ENCODE measurements at places on chromosomes 3 and 15. TPM values are rescaled to one million over a fixed set of nuclear protein-coding genes. Genes with fewer than 3 reads are reported as not detected.

DNA sequence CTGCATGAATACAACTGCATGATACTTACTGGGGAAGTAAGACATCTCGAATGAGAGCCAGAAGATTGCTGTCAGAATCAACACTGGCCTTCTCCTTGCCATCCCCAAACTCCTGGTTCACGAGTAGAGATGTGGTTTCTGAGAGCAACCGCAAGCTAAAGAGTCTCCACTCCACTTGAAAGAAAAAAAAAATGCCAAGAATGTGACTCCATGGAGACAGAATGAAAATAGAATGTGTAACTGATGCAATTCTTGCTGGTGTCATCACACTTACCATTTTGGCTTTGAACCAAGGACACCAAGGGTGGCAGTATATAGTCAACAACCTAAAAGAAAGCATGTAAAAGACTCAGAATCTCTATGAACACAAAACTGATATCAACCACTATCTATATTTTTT, 280.4 kb downstream of the ULK4 start:
- H3K27me3 ChIP-seq, result no peaks in the 10 kb centered on the region
- H3K4me3 ChIP-seq, result no peak overlapping the region
- H3K36me3 ChIP-seq, result no peaks in the 10 kb centered on the region
- H3K27ac ChIP-seq, result no peak overlapping the region
- H3K4me1 ChIP-seq, result peaks cover 6% of the 10 kb centered on the region

Gene GAP43
- not detected for total RNA-seq

GRCh38 chr15:77087213-77087612, 16.3 kb upstream of the TSPAN3 start:
- H3K27me3 ChIP-seq, result no peaks in the 10 kb centered on the region
- no peak overlapping the region for H3K27ac ChIP-seq
- no peak overlapping the region for H3K4me3 ChIP-seq
- DNase-seq, result no peak

DNA sequence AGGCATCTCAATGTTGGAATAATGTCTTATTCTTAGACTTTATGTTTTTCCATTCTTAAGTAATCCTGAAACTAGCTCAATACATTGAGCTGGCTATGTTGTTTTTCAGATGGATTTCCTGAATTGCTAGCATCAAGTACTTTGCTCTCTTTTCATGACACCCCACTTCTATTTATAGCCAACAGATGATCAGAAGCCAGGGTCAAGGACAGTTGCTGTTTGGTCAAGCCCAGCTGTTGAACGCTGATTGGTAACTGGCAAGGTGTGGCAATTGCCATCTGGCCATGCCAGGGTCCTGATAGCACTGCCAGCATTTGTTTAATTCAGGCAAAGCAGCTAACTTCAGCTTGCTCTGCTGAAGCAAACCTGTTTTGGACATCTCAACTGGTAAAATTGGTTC, 46.2 kb upstream of the PLCL2 start:
- no peaks in the 10 kb centered on the region for H3K36me3 ChIP-seq
- peaks cover 16% of the 10 kb centered on the region for H3K4me1 ChIP-seq
- no peak overlapping the region for H3K4me3 ChIP-seq
- H3K27ac ChIP-seq, result no peak overlapping the region

DNA sequence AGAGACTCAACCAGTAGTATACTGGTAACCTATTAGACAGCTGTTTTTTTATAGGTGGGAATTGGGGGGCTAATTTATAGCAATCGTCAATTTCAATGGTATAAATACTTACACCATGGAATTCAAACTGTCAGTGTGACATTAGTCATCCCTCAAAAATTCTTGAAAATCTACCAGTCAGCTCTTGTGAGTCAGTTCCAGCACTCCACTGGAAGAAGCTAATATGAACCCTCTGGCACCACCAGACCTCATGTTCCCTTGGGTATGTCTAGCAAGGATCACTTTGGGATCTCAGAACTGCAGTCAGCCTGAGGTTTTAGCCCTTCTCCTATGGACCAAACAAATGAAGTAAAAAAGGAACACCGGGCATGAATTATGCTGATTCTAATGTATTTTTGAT, 11.8 kb upstream of the UACA start:
- no peak overlapping the region for H3K4me3 ChIP-seq
- DNase-seq, result no peak

Gene EHHADH
- 7.2 TPM for total RNA-seq
